ENCODE measurements at places on chromosomes 16 and 17. TPM values are rescaled to one million over a fixed set of nuclear protein-coding genes. Genes with fewer than 3 reads are reported as not detected.

Gene TBKBP1
- total RNA-seq, result 20.6 TPM

Gene MGAT5B
- 0.12 TPM for total RNA-seq

Gene ABCA10
- 15.1 TPM for total RNA-seq

Gene GCGR
- 0.47 TPM for total RNA-seq

Gene TAC4
- total RNA-seq, result not detected

Gene KIFC3
- total RNA-seq, result 78.4 TPM

Gene CDH11
- total RNA-seq, result 72.1 TPM

Gene IL17C
- not detected for total RNA-seq

Gene RASL10B
- total RNA-seq, result 15.6 TPM

Gene PRAC2
- total RNA-seq, result not detected

Gene RNF112
- total RNA-seq, result 7.6 TPM

Gene HS3ST4
- 0.12 TPM for total RNA-seq

Gene OR1F1
- total RNA-seq, result not detected

Gene ADAD2
- 0.31 TPM for total RNA-seq

Gene GH1
- not detected for total RNA-seq

Gene TMEM238L
- not detected for total RNA-seq

Gene TUFM
- total RNA-seq, result 72.2 TPM

Gene TMEM88
- total RNA-seq, result 18.8 TPM

Gene CDH3
- 1.7 TPM for total RNA-seq

Gene PIGQ
- 42.4 TPM for total RNA-seq

Gene SLC9A5
- 0.15 TPM for total RNA-seq

Gene LRRC75A
- 3.6 TPM for total RNA-seq

Gene KRTAP4-3
- not detected for total RNA-seq

Gene CCL16
- not detected for total RNA-seq

Gene TRAF7
- total RNA-seq, result 50.9 TPM

Gene MIEN1
- total RNA-seq, result 72.4 TPM

Gene TBCD
- total RNA-seq, result 37.0 TPM

Gene MYL11
- not detected for total RNA-seq

Gene CLEC10A
- 16.2 TPM for total RNA-seq

Gene SMIM22
- total RNA-seq, result not detected

Gene RPL38
- total RNA-seq, result 544 TPM

Gene EPOP
- 3.5 TPM for total RNA-seq

Gene DNASE1L2
- total RNA-seq, result 1.7 TPM

Gene MT1H
- total RNA-seq, result not detected

Gene KARS1
- 130 TPM for total RNA-seq

Gene TBC1D3C
- not detected for total RNA-seq

Gene CCDC102A
- total RNA-seq, result 32.5 TPM

Gene RNF43
- 0.16 TPM for total RNA-seq
